ENCODE measurements at places on chromosomes 6 and 20.

- DNase-seq, result no peak
Observed at GRCh38 chr20:45073221-45073620, 27.7 kb downstream of the KCNS1 start.

GRCh38 chr20:59752704-59753460 lies 148.5 kb downstream of the PHACTR3 start:
- no peak for DNase-seq

DNA sequence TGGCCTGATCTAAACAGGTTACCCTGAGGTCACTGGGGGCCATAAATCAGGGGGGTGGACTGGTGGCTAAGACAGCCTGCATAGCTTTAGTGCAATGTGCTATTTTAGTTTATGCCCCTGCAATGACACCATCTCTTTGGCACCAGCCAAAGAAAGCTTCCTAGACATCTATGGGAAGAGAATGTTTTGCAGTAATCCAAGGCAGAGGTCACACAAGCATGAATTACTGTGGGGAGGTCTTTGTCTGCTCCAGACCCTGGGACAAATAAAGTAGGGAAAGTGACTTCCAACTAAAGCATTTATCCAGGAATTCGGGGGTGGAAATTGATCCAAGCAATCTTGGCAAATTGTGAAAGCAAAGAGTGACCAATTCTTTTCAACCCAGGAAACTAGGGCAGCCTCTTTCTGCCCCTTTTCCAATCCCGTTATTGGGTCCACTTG lies 5.3 kb downstream of the RIPOR2 start:
- DNase-seq, result peak; percentile 78

DNA sequence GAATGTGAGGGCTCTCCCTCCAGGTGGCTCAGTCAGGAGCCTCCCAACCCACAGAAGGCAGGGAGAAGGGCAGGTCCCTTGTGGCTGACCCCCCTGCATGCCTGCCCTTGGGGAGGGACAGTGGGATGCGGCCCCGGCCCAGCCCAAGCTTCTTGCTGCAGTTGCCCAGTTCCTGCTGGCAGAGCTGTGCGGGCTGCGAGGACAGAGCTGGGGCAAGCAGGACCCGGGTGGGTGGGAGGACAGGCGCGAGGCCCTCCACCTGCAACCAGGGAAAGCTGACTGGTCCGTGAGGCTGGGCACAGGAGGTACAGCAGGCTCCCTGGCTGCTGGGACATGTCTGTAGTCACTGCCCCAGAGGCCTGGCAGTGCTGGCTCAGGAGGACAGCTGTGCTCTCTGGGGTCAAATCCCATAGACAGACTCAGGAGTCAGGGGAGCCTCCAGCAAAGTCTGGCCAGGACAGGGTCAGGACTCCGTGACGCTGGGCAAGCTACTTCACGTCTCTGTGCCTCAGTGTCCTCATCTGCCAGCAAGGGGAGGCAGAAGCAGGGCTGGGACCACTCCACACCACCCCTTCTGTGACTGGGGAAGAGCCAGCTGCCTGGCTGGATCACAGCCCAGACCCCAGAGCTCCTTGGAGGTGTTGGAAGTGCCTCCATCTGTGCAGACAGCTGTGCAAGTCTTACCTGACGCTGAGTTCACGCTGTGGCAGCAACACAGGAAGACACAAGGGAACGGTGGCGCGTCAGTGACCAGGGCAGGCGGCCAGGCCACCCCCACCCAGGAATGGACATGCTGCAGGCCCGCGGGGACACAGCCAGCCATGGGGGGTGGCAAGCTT lies 13.0 kb downstream of the UCKL1 start:
- no peak for DNase-seq

GRCh38 chr20:20407891-20408805 lies 40.2 kb downstream of the INSM1 start:
- peak; percentile 8 for DNase-seq

GRCh38 chr20:44959638-44960102 lies 527 bp downstream of the TOMM34 start:
- peak; percentile 80 for DNase-seq

DNA sequence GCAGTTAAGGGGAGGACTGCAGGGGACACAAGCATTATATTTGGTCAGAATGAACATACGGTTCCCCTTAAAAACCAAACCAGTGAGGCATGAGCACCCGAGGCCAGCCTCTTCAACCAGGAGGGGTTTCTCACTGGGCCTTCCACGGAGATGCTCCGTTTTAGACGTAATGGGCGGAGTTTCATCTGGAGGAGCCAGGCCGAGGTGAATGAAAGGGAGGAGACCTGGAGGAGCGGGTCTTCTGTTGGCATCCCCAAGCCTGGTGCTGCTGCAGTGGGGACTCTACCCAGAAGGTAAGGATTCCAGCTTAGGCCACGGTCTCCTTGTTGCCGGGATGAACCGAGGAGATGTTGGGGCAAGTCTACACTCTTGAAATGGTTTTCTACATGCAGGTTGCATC lies 47.4 kb downstream of the ADNP start:
- DNase-seq, result no peak

- peak; percentile 55 for DNase-seq
Observed at GRCh38 chr6:159151266-159151855, 17.8 kb upstream of the FNDC1 start.

- DNase-seq, result no peak
Observed at GRCh38 chr20:34977365-34978091, 21.9 kb downstream of the MYH7B start.

GRCh38 chr6:27809939-27810767 lies 102.0 kb downstream of the OR2B2 start:
- peak; percentile 98 for DNase-seq

DNA sequence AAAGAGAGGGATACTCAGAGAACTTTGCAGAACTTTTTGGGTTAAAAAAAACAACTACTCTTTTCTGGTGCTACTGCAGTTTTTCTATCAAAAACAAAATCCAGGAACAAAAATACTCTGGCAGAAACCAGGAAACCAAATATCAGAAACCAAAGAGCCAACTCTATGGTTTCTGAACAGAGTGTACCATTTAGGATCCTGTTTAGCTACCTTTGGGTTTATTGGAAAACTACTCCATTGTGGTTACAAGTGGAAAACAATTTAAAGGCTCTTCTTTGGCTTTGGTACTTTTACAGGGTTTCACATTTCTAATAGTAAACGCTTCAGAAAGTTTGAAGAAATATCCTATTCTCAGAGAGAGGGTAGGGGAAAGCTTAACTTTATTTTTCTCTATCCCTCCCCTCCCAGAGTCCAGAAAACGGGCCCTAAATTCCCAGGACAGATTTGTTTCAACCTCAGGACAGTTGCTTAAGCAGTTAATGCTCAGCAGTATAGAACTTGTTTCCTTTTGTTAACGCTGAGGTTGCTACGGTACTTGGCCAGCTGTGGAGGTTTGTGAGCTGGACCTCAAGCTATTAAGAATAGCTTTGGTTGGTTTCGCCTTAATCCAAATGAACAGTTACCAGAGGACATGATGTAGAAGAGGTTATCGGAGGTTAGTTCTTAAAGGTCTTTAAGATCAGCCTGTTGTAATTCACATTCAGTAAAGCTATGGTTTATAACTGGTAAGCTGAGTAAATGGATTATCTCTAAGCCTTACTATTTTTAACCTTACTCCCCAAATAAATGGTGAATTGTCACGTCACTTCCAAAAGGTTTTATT lies 47.9 kb downstream of the FOXO3 start:
- peak; percentile 41 for DNase-seq

- no peak for DNase-seq
Observed at GRCh38 chr20:22453244-22454080, 130.9 kb downstream of the FOXA2 start.

DNA sequence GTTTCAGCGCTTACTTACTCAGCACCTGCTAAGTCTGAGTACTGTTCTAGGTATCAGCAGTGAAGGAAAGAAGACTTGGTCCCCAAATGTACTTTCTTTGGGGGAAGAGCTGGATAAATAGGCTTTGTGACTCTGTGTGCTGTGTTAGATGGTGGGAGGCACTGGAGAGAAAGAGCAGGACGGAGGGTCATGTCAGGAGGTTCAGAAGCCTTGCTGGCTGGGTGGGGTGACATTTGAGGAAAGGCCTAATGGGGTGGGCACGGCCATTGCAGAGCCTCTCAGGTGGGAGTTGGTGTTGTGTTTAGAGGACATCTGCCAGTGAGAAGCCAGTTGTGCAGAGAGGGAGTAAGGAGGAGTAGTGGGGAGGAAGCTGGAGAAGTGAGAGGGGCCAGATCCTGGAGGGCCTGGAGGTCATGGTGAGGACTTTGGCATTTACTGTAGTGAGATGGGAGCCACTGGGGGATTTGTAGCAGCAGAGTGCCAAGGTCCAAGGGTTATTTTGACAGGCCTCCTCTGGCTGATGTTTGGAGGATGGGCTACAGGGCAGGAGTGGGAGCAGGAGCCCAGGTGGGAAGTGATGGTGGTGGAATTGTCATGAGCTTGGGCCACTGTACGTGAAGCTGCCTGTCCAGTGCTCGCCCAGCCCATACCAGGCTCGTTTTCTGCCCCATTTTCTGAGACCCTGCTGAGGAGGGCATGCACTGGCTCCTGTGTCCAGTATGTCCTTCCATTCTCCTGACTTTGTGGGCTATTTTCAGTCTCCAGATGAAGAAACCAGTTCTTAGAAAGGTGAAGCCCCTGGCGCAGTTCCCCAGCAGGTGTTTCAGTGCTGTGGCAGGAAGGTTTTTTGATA lies 886 bp downstream of the SDCBP2 start:
- DNase-seq, result no peak

- DNase-seq, result no peak
Observed at GRCh38 chr6:109653264-109653663, 37.7 kb downstream of the AK9 start.

DNA sequence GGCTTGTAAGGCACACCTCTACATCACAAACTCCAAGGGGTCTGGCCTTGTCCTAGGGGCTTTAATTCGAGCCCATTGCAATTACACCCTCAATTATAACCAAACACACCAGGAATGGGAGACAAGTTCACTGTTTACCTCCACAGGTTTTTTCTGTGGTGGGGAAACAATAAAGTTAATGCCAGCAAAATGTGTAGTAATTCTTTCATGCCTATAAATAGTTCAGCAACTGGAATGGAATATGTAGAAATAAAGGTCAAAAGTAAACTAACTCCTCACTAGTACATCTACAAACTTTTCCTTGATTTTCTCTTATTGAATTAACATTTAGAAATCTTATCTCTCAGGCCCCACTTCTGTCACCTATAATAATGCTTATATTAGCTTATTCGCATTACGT lies 27.1 kb upstream of the RIPK1 start:
- no peak for DNase-seq

GRCh38 chr20:44495802-44496481 lies 20.3 kb downstream of the TTPAL start:
- DNase-seq, result peak; percentile 98

- DNase-seq, result peak; percentile 65
Observed at GRCh38 chr20:53707371-53708055, 113.9 kb upstream of the ZNF217 start.

- DNase-seq, result peak; percentile 77
Observed at GRCh38 chr20:38272961-38273360, 12.4 kb upstream of the KIAA1755 start.

DNA sequence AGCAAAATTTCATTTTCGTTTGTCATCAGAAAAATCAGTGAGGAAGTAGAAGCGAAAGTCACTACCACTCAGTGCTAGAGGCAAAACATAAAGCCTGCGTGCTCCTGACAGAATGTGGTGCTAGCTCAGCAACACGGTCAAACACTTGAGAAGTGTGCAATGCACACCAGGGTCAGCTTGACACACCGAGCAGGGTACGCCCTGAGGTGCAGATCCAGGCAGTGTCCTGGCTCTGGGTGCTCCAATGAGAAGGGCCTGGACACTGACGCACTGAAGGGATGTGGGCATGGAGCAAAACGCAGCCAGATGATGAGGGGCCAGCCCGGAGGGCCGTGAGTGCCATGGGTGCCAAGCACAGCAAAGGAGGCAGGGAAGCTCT lies 5.9 kb downstream of the RNASET2 start:
- no peak for DNase-seq

DNA sequence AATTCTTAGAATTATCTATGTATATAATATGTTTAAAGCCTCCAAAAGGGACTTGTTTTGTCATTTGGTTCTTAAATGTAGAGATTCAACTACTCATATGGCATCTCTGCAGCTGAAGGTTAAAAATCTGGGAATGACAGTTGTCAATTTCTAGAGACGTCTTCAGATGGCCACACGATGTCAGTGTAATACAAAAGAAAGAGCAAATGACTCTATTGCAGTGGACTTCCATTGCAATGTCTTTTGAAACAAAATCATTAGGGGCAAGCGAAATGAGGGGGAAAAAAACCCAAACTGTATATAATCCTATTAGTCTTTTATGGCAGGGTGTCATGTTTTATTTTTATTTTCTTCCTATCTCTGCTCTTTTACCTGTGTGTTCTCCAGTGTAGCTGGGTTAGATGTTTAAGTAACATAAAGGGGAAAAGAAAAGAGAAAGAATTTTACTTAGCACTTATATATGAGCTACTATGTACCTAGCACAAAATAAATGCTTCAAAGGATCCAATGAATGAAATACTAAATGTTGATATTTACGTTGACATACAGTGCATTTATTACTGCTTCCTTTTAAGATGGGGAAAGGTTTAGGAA lies 26.2 kb downstream of the CCN2 start:
- peak; percentile 66 for DNase-seq

- peak; percentile 10 for DNase-seq
Observed at GRCh38 chr20:51272401-51272800, 249.5 kb upstream of the KCNG1 start.

GRCh38 chr6:6674872-6675271 lies 86.4 kb downstream of the LY86 start:
- DNase-seq, result no peak

- no peak for DNase-seq
Observed at GRCh38 chr20:59437601-59438031, 137.2 kb downstream of the EDN3 start.

DNA sequence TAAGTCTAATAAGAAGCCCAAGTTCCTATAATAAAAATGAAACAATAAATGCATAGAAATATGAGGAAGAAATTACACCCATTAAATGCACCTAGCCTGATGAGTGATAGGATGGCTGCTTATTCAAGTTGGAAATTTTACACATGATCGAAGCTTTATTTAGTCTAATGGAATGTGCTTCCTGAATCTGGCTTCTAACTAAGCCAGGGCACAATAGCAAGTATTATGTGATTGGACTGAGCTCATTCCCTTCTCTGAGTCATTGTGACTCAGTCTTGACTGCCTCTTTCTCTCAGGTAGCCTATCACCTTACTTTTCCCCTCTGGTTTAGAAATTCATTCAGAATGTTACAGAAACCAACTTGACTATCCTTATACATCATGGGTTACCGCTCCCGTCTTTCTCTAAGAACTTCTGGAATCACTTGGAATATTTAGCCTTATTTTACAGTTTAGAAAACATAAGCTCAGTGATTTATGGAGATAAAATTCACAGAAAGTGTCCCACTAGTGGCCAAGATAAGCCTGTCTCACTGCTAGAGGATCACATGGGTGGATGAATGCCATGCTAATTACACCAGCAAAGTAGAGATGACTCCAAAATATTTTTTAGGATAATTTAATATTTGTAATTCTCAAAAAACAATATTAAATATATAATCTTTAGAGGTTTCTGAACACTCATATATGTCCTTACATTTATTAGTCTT lies 505.3 kb upstream of the JAG1 start:
- peak; percentile 34 for DNase-seq

DNA sequence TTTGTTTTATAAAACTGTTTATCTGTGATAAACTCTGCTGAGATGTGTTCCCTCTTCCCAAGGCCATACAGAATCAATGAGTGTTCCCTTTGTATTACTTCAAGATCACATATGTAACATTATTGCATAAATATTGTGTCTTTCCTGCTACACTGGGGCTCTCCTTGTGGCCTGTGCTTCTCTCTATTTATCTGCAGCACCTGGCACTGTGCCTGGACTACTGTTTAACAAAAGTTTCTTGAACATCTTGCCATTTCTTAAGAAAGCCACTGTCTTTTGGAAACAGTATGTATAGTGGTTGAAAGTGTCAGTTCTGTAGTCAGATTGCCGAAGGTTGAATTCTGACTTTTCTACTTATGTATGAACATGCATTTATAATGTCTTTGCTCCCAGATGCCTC lies 169.0 kb upstream of the SCGN start:
- no peak for DNase-seq
